ENCODE measurements at places on chromosomes 16 and 17.

- no peak for DNase-seq
These were observed 19.6 kb upstream of the PHF12 start for GRCh38 chr17:28970879-28971278.

DNA sequence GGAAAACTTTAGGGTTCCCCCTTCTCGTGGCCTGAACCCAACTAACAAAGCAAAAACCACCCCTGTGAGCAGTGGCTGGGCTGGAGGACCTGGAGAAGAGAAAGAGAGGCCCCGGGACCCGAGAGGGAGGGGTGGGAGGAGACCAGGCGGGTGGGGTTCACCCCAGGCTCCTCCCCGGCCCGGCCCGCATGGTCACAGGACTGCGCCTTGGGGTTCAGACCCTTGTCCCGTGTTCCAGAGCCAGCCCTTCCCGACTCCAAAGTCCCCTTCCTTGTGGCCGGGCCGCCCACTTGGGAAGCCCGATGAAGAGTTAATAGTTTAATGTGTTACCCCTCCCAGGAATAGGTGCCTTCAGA lies 852 bp downstream of the MARVELD3 start:
- no peak for DNase-seq

- DNase-seq, result no peak
These were observed 282.5 kb upstream of the FOXF1 start for GRCh38 chr16:86227801-86228200.

DNA sequence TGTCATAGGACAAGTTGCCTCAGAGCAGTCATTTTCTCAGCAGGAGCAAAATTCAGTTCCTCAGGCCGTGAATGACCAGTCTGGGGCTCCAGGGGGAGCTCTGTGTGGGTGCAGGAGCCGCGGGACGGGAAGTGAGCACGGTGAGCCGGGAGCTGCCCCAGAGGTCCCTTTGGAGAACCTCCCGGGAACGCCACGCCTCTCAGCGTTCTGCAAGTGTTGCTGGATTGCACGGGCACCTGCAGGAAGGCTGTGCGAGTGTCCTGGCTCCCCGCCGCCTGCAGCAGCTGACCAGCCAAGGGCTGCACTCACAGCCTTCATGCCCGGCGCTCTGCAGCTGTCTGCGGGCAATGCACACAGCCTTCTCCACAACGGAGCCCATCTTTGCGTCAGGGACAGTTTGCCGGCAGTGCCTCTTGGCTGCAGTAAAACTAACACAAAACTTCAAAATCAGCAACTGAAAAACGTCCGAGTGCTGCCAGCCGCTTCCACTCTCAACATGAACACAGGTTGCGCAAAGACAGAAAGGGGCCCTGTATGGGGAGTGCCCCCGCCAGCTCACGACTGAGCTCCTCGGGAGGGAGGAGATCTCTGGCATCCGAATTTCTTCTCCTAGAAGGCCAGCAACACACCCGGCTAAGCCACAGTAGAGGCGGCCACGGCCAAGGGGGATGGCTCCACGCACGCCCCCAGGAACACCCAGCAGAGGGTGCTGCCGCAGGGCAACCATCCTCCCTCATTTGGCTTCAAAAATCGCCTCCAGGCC lies 16.0 kb downstream of the NDUFAF8 start:
- no peak for DNase-seq
